Motor neuron (in vitro differentiated cells): ENCODE measurements at places on chromosomes 4 and X.

DNA sequence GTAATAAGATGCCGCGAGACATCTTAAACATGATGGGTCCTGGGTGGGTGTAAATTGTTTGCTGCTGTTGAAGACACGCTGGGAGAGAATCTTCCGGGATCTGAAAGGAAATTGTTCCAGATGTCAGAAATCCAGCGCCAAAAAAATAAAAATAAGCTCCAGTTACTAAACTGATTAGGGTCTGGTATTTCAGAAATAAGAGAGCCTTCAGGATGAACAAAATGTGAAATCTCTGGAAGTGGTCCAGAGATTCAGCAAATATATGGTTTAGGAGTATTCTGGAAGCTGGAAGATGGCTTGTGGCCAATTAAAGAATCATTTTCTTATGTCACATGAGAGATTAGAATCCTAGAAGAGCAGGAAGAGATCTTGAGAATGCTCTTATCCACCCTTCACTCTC is 75.8 kb upstream of the NHS start:
- ATAC-seq, result no peak

- no peak for ATAC-seq
Measured at GRCh38 chrX:25204182-25204581, 188.4 kb upstream of the ARX start.

DNA sequence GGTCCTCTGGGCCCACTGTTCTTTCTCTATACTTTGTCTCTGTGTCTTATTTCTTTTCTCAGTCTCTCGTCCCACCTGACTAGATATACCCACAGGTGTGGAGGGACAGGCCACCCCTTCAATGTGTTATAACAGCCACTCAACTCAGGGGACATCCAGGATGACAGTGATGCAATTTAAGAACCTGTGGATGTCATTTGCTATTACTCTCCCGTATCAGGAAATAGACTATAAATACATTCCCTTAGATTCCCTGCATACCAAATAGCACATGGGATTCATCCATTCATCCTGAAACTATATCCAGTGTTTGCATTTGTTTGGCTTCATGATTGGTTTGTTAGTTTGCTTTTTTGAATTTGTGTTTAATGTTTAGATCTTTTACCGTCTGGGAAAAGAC is 16.6 kb upstream of the QRFPR start:
- ATAC-seq, result no peak

GRCh38 chr4:929096-929765 is 2.9 kb downstream of the GAK start:
- no peak for ATAC-seq

- ATAC-seq, result no peak
Measured at GRCh38 chrX:17007134-17007768, 60.8 kb downstream of the REPS2 start.

GRCh38 chrX:281166-281999 is at the start of gene PLCXD1:
PLCXD1 (plus strand) TSS chrX:281381; CDS start chrX:284188, 2,807 bp downstream.
- peak; percentile 76 for ATAC-seq

DNA sequence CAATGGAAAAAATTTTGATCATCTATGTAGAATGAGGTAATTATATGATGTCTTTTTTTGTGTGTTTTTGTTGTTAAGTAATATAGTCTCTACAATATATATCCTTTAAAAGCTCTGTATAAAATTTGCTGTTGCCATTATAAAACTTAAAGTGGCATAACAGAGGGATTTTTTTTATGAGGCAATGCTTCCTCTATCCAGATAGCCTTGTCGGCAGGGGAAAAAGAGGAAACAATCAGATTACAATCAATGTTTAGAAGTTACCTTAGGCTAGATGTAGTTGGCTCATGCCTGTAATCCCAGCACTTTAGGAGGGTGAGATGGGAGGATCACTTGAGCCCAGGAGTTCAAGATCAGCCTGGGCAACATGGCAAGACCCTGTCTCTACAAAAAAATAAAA is 86.8 kb downstream of the DIAPH2 start:
- ATAC-seq, result no peak
